ENCODE measurements at places on chromosomes 6 and 20. TPM values are rescaled to one million over a fixed set of nuclear protein-coding genes. Genes with fewer than 3 reads are reported as not detected.

LST1 gene
- 9.2 TPM for total RNA-seq

DNMT3B gene
- total RNA-seq: 0.38 TPM

DNA sequence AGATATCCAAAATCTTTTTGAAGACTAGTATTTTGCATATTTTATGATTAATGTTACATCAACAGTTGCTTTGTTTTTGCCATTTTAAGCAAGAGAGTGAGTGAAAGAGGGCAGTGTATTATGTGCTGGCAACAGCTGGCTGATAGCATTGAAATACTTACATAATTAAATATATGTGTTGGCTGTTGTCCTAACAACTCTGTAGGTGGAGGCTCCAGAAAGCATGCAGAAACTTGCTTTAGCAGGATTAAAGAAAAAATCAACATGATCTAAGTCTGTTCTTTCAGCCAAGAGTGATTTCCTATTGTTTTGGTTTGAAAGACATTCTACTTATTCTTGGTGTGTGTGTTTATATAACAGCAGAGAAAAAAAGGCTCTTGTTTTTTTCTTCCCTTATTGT lies 127.5 kb downstream of the CDKAL1 start:
- no peak for DNase-seq

- DNase-seq: no peak
Measured at GRCh38 chr6:137927777-137928218, 60.7 kb downstream of the TNFAIP3 start.

DNA sequence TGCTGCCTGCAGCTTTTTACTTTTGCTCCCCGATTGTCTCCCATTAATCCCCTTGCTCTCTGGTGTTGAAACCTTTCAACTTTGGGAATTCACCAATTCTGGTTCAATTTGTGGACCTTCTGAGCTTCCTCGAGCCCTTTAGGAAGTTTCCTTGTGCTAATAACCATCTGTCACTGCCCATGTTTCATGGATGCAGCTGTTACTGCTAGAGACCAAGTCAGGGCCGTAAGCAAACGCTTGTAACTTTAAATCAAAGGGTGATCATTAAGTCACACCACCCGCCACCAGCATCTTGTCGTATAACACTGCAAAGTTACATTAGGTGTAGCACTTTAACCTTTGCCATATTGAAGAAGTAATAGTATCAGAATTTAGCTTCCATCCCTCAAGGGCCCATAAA lies 268.3 kb upstream of the SASH1 start:
- no peak for DNase-seq

- no peak for DNase-seq
Measured at GRCh38 chr20:9367328-9367727, 147.1 kb upstream of the LAMP5 start.

- no peak for DNase-seq
Measured at GRCh38 chr6:89729818-89730217, 89.8 kb downstream of the MDN1 start.

GRCh38 chr6:1670711-1671462 lies 61.2 kb downstream of the FOXC1 start:
- no peak for DNase-seq

DNA sequence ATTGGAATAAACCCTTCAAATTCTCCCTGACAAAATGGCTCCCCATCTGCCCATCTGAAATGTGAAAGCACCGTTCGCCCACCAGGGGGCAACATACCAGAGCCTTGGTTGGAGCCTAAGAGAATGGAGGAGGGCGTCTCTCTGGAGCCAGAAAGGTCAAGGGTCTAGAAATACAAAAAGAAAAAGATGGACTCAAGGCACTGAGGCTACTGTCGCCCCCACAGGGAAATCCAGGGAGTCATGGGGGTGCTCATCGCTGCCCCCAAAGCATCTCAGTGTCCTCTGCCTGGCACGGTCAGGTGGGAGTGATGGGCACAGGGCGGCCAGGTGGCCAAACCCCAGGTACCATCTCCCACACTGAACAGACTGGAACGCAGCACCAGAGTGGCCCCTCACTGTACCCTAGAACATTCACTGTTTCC lies 136.3 kb downstream of the ZMYND8 start:
- peak; percentile 78 for DNase-seq

DNA sequence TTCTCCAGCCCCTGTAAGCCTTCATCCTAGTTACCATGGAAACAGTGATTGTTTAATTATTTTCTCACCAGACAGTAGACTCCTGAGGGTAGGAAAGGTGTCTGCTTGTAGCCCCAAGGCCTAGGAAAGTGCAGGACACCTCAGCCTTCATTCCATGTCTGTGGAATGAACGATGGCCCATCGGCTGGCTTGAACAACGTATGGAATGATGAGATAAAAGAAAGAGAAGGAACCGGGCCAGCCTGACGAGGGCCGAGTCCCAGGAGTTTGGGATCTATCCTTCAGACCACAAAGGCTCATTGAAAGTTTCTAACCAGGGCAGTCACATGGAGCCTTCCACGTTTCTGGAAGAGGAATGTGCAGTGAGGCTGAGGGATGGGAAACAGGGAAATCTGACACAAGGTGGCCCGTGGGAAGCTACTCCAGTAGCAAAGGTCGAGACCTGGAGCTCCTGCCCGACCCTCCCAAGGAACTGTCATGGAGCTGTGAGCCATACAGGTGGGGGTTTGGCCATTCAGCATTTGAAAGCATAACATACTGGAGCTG lies 46.1 kb downstream of the PRDM1 start:
- DNase-seq: no peak
